ENCODE measurements at places on chromosomes 7 and 10.

DNA sequence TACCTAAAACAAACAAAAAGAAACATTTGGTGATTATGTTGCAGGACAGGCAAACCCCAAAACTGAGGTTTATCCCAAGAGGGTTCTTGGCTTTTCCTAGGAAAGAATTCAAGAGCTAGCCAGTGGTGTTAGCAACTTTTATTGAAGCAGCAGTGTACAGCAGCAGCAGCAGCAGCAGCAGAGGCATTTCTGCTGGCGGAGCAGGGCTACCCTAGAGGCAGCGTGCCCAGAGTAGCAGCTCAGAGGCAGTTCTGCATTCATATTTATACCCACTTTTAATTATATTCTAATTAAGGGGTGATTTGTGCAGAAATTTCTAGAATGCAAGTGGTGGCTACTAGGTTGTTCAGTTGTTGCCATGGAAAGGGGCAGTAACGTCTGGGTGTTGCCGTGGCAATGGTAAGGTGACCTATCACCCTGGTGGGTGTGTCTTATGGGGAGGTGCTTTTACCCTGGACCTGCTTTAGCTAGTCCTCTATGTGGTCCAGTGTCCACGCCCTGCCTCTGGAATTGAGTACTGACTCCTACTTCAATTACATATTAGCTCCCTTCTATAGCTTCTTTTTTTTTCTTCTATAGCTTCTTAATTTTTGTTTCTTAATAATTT is 53.9 kb downstream of the VCL start:
- DNase-seq: no peak

GRCh38 chr10:3805201-3805790 is 20.3 kb upstream of the KLF6 start:
- DNase-seq: no peak

GRCh38 chr10:116769791-116770190 is 27.4 kb upstream of the HSPA12A start:
- DNase-seq: no peak

DNA sequence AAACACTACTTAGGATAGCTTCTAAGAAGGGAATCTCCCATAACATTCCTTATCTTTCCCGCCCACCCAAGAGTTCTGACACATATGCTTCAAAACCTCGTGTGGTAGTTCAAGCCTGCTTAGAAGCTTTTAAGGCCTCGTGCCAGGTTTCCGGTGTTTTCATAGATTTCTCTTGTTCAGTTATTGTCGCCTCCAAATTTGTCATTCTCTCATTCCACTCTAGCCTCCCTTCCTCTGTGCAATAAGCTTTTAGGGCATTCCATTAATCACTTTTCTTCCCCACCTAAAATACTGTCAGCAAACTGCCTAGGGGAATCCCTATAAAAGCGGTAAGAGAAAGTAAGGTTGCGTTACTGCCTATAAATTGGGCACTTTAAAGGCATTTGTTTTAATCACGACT is 718 bp upstream of the BPGM start:
- DNase-seq: no peak

DNA sequence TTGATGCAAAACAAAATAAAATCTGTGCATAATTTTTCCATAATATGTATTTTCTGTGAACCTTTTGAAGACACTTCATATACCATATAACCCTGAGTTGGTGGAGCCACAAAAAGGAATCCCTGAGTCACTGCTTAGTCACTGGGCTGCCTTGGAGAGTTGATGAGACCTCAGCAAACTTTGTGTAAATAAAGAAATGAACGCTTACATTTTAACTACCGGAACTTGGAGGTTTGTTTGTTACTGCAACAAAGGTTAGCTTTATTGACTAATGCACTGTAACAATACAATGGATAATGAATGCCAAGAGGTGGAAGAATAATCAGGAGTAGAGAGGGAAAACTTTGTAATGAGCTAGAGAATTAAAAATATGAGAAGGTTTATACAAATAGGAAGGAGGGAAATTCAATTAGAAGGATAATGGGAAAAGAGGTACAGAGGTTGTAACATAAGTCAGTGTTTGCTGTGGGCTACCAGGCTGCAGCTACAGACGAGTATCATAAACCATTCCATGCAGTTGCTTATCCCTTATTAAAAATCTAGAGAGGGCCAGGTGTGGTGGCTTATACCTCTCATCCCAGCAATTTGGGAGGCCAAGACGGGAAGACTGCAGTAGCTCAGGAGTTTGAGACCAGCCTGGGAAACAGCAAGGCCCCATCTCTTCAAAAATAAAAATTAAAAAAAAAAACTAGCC is 1042.1 kb downstream of the TYW1 start:
- peak; percentile 9 for DNase-seq

GRCh38 chr7:149455175-149455950 is 5.5 kb downstream of the ZNF777 start:
- DNase-seq: no peak

- no peak for DNase-seq
Observed at GRCh38 chr7:48350515-48350914, 179.3 kb downstream of the ABCA13 start.

DNA sequence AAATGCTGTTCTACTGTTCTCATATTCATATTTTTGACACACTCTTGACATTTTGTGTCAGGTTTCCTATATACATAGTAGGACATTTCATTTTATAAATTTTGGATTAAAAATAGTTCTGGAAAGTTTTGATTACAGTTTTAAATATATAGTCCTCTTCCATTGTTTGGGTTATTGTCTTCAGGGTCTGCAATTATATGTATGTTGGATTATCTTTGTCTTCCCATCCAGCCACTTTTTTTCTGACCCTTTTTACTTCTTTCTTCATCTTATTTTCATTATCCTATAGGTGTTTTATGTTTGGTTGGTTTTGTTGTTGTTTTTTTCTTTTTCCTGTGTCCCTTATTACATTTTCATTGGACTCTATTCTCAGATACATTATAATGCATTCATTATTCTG is 71.1 kb upstream of the CCDC6 start:
- DNase-seq: no peak

DNA sequence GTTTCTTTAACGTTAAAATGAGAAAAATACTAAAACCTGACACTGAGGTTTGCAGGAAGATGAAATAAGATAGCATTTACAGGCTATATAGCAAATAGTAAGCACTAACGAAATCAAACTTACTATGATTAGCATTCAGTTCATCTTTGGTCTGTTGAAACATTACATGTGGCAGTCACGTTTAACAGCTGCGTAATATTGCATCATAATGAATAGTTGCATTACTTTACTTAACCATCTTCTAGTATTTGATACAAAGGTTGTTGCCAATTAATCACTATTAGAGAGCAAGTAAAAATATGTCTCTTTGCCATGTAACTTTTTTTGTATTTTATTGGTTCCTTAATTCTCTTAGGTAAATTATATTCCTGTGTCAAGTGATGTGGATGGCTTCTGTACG is 131.8 kb upstream of the GHITM start:
- no peak for DNase-seq

- peak; percentile 61 for DNase-seq
Observed at GRCh38 chr10:107971973-107972372, 807.5 kb upstream of the SORCS1 start.

- DNase-seq: peak; percentile 37
Observed at GRCh38 chr10:108454793-108455192, 1290.3 kb upstream of the SORCS1 start.

GRCh38 chr7:132453826-132454225 is 122.4 kb downstream of the PLXNA4 start:
- no peak for DNase-seq

- no peak for DNase-seq
Observed at GRCh38 chr10:6053816-6054631, 8.1 kb downstream of the IL2RA start.

- no peak for DNase-seq
Observed at GRCh38 chr7:121166916-121167315, 161.9 kb upstream of the WNT16 start.

DNA sequence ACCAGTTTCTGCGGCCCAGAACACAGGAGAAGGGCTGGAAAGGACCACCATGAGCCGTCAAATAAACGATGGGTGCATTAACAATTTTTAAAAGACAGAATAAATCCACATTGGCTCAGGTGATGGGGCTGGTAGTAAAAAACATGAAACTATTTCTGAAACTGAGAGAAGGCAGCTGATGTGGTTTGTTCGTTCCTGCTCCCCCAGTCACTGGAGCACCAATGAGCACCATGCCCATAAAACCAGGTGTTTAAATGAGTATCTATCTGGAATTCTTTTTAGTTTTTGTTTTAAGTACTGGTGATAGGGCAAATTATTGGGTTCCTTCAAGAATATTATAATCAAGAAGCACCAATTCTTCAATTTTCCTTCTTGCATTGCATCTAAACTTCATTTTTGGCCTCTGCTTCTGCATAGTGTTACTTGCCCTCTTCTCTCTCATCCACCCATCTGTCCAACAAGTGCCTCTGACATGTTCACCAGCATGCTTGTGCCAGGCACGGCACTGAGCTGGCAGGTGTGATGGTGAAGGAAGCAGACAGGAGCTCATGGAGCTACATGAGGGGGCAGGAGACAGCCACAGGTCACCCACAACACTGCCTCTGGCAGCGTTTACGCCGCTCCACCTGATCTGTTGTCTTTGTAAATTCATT is 65.5 kb downstream of the LARP4B start:
- no peak for DNase-seq

DNA sequence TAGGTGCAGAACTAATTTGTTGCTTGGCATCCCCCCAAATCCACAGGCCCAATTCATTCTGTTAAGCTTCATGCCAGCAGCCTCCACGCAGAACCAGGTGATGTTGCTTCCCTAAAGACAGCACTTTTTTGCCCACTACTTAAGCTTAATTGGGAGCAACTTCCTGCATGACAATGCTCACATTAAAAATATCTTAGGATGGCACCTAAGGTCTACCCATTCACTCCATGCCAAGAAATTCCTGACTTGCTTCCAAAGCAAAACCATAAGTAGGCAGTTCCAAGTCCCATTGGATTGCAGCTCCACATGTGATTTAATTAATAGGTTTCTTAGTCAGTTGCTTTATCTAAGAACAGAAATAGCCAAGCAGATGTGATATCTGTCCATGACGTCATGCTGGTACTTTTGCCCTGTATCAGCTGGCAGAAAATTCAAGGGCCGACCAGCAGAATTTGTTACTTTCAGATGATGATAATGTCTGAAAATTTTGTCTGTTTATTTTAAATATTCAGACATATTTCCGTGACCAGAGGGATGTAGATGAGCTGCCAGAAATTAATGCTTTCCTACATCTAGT is 325.5 kb downstream of the LHFPL3 start:
- no peak for DNase-seq

- no peak for DNase-seq
Observed at GRCh38 chr7:151013733-151014497, 10.4 kb downstream of the ATG9B start.

- no peak for DNase-seq
Observed at GRCh38 chr10:1054684-1055083, 1.5 kb upstream of the WDR37 start.

GRCh38 chr7:129785685-129786514 is 166.9 kb downstream of the UBE2H start:
- DNase-seq: no peak

DNA sequence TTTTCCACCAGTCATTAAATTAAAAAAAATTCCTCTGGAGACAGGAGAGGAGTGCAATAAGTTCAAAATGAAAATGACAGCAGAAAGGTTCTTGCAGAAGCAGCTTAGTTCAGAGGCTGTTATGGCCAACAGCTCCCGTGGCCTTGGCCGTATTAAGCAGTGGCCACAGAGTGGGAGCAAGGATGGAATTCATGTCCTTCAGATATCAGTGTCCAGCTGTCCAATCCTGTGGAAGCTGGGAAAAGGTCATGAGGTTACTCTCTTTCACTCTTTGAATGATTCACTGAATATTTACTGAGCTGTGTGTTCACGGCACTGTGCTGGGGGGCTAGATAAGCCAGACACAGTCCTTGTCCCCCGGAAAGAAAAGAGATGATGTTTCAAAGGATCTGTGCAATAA is 231.8 kb downstream of the BMPER start:
- no peak for DNase-seq

- DNase-seq: no peak
Observed at GRCh38 chr10:78910886-78911285, 157.9 kb upstream of the ZMIZ1 start.

DNA sequence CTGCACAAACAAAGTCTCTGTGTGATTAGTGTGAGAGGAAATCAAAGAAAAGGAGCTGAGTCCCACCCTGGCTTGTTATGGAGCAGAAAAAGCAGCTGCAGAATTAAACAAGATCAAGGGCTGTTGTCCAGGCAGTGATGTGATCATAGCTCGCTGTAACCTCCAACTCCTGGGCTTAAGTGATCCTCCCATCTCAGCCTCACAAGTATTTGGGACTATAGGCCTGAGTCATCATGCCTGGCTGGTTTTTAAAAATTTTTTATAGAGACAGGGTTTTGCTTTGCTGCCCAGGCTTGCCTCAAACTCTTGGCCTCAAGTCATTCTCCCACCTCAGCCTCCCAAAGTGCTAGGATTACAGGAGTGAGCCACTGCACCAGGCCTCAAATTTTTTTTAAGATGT is 88.9 kb downstream of the IPMK start:
- no peak for DNase-seq

GRCh38 chr7:159006610-159007130 is 138.0 kb downstream of the VIPR2 start:
- DNase-seq: no peak

DNA sequence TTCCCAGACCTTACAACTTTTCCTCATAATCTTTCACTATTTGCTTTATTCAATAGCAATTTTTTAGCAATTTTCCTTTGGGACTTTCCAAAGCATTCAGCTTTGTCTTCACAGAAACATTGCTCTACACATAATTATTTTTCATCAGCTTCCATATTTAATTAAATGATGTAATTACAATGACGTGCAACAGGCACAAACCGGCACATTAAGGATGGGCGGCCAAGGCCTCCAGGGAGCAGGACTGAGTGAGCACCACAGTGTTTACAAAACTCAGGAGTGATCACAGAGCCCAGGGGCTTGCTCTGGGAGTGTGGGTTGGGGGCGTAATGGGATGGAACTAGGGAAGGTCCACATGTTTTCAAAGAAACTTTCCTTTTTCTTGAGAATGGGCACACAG is 69.8 kb downstream of the MAD1L1 start:
- no peak for DNase-seq

DNA sequence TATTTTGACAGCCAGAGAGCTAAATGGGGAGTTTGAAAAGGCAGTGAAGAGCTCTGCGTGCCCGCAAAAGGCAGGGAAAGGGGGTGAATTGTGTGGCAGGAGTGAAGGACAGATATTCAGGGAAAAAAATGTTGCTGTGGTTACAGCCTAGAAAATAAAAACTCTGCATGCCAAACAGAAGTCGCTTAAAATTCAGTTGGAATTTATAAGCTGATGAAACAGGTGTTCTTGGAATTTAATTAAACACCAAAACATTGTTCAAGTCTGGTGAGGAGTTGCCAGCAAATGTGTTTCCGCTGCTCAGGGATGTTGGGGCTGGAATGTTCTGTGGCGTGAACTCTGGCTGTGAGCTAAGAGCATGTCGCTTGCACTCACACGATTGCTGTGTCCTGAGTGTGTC is 169.3 kb downstream of the ADRA2A start:
- DNase-seq: no peak

GRCh38 chr7:55202150-55202913 is 162.8 kb upstream of the LANCL2 start:
- DNase-seq: no peak

DNA sequence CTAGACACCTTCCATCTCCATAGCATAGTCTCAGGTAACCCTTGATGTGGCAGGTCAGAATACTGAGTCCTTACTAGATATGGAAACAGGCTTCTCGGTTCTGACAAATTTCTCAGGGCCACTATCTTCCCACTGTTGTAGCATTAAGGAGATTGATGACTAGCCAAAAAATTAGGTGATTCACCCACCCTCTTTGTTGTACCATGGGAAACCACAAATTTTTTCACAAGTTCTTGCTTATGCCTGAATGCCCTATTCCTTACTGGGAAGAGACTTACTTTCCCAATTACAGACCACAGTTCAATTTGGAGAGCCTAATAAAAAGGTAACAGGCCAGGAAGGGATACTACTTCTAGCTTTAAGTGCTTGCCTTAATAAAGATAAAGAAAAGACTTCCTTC is 948.8 kb downstream of the GRM8 start:
- no peak for DNase-seq

All from AG04449 (cell line).